Retinal pigment epithelial cell (primary cell): ENCODE measurements at places on chromosomes 16 and 17.

DNA sequence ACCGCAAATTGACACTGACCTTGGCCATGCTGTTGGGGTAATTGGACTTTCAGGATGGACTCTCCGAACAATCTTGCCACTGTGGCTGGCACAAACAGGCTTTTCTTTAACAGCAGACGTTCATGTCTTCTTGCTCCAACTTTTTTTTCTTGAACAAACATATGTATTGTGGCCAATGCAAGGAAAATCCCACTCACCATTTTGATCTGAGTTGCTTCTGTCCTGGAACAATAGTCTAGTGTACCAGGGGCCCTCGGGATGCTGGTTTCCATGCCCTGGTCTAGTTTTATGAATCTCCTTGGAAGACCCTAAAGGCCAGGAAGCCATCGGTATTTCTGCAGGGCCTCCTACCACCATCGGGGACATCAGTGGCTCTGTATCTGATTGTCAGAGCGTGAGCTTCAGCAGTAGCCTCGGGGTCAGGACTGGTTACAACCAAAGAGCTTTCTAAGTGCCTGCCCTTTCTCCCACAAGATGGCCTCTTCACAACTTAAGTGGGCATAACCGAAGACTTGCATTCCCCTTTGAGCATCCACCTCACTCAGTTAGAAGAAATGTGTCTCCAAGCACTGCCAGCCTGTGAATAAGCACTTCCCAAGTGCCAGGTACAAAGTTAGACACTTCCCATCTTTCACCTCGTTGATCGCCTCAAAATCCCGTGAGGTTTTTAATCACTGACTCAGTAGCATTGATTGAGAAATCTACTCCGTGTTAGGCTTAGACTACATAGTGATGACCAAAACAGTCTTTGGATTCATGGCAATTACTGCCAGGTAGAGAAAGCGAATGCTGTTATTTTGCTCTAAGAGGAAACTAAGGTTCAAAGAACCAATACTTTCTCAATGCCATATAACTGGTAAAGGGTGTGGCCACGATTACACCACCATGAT is 87.0 kb upstream of the TBX2 start:
- no peak for DNase-seq

DNA sequence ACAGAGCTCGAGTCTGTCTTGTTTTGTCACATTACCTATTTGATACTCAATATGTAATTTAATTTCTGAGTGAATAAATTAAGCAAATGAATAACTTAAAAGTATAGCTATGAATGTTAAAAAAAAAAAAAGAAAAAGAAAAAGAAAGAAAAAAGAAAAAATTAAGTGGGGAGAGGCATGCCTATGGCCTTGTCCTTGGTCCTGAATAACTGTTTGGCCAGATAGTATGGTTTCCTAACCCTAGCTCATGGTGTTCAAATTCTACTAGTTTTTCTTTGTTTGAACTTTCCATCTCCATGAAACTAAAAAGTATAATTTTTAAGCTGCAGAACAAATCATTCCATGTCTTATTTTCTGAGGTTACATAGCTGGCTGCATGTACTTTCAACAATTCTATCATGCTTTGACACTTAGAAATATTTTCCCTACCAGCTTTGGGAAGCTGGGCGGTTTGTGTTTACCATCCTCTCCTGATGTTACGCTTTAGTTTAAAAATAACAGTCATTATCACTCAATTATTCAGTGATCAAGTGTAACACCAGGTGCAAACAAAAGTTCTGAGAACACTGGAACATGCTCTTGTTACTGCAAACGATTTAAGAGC is 31.8 kb downstream of the TOX3 start:
- DNase-seq: no peak

GRCh38 chr16:86211265-86211664 is 299.1 kb upstream of the FOXF1 start:
- DNase-seq: no peak

DNA sequence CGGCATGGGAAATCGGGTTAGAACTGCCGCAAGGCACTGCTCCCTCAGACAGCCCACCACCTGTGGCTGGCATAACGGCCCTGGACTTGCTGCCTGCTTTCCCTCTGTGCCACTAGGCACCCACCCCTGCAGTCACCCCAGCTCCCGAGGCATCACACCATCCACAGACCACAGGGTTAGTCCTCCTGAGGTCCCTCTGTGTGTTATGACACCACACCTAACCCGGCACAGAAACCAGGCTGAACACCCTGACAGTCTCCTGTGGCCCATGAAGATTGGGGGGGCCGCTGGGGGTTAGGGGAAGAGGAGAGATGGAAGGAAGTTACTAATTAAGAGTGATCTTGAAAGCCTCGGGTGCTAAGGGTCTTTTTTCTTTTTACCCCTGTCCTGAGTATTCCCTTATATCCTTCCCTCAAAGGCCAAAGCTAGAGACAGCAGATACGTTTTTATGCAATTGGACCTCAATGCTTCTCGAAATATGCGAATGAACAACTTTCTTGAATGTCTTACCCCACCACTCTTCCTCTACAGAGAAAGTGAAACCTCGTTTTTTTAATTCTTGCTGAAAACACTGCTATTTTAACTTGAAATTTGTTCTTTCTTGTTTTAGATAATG is 7.0 kb downstream of the CYTH1 start:
- DNase-seq: no peak

GRCh38 chr17:53724726-53725125 is 98.0 kb upstream of the KIF2B start:
- no peak for DNase-seq

DNA sequence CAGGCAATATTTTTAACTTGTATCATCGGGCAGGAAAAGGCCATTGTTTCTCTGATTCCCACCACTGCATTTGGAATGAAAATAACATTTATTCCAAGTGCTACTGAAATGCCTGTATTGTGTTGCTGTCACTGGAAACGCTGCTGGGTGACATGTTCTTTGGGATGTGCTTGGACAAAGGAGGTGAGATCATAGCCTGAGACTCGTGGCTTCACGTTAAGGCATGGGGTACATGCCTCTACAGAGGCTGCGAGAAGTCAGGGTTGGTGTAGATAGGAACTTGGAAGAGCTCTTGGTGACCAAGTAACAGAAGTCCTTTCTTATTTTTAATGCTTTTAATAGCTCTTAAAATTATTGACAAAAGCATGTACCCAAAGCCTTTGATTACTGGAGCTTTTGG is 58.8 kb upstream of the MAF start:
- no peak for DNase-seq

GRCh38 chr17:53227514-53227913 is 595.2 kb upstream of the KIF2B start:
- DNase-seq: no peak

- no peak for DNase-seq
Observed at GRCh38 chr17:65553009-65553645, 8.3 kb downstream of the AXIN2 start.

- no peak for DNase-seq
Observed at GRCh38 chr17:36001862-36002603, 680 bp upstream of the CCL15 start.

DNA sequence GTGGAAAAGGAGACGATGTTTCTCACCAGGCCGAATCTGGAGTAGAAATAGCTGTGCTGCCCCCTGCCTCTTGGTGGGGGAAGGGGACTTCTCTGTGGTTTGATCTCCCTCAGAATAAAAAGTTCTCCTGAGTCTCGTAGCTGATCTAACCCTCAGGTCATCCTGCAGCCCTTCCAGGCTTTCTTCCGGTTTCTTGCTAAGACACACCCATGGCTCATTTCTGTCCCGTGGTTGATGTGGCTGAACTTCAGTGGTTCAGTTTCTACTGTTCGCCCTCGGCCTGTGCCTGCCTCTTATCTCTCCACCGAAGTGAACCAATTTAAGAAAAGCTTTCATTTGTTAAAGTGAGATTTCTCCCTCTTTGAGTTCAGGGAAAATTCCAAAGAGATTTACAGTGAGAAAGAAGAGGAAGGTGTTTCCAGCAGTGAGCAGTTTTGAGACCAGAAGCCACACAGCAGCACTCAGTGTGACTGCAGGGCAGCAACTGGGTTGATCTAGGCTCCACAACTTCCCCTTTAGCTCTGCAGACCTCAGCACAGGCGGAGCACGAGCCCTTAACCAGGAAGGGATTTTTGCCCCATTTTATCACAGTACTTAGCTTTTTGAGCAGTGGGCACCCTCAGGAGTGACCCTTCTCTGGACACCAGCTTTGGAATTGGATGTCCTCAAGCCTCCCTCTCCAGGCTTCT is 34.9 kb upstream of the CACNG5 start:
- no peak for DNase-seq

GRCh38 chr16:46721885-46722284 is 26.3 kb downstream of the MYLK3 start:
- no peak for DNase-seq

- no peak for DNase-seq
Observed at GRCh38 chr17:12046786-12047185, 26.1 kb downstream of the MAP2K4 start.

- no peak for DNase-seq
Observed at GRCh38 chr17:65231662-65232335, 94.6 kb downstream of the RGS9 start.

DNA sequence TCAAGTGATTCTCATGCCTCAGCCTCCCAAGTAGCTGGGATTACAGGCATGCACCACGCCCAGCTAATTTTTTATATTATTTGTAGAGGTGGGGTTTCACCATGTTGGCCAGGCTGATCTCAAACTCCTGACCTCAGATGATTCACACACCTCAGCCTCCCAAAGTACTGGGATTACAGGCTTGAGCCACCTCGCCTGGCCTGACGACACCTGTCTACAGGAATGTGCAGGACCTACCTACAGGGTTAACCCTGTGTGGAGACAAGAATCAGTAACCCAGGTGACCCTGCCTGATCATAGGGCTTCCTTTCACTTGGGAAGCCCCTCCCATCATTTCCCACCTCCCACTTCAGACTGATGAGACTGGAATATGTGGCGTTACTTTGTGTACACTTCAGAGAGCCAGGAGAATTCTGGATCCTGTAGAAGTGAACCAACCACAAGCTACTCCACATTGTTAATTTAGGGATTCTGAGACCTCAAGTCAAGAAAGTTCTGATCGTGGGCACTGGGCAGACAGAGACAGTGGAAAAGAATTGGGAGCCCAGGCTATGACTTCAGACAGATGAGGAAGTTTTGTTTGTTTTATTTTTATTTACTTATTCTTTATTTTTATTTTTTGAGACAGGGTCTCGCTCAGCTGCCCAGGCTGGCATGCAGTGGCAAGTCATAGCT is 5.7 kb upstream of the MILR1 start:
- no peak for DNase-seq

GRCh38 chr16:57699481-57699880 is 4.9 kb downstream of the DRC7 start:
- no peak for DNase-seq

- no peak for DNase-seq
Observed at GRCh38 chr16:87701078-87701460, 64.7 kb downstream of the KLHDC4 start.

- no peak for DNase-seq
Observed at GRCh38 chr17:79779084-79779529, 1.2 kb downstream of the CBX2 start.

DNA sequence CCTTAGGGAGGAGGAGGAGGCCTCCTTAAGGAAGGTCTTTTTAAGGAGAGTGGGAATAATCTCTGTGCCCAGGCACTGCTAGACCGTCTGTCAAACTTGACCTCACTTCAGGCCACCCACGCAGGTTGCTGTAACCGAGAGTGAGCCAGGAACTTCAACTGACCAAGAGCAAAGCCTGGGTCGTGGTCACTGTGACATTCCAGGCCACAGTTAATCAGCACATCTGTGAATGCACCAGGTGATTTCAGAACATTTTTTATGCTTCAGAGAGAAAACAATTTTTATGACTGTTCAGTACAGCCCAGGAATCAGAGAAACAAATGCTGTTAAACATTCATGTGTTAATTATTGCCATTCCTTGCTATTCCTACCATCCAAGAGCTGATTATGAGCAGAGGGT is 226.6 kb upstream of the ASIC2 start:
- DNase-seq: no peak

DNA sequence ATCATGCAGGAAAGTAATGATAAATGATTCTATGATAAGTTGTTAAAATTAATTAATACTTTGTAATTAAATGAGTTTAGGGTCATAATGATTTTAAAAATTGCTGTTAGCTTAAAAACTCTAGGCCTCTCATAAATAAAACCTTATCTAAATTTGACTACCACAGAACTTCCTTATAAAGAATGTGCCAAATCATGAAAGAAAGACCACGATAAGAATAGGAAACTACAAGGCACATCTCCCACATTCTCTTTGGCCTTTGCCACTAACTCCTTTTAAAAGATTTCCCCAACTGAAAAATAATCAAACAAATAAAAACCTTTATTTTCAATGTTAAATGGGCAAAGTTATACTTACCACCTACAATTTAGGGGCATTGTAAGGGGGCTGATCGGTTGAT is 164.6 kb upstream of the C17orf78 start:
- DNase-seq: no peak

DNA sequence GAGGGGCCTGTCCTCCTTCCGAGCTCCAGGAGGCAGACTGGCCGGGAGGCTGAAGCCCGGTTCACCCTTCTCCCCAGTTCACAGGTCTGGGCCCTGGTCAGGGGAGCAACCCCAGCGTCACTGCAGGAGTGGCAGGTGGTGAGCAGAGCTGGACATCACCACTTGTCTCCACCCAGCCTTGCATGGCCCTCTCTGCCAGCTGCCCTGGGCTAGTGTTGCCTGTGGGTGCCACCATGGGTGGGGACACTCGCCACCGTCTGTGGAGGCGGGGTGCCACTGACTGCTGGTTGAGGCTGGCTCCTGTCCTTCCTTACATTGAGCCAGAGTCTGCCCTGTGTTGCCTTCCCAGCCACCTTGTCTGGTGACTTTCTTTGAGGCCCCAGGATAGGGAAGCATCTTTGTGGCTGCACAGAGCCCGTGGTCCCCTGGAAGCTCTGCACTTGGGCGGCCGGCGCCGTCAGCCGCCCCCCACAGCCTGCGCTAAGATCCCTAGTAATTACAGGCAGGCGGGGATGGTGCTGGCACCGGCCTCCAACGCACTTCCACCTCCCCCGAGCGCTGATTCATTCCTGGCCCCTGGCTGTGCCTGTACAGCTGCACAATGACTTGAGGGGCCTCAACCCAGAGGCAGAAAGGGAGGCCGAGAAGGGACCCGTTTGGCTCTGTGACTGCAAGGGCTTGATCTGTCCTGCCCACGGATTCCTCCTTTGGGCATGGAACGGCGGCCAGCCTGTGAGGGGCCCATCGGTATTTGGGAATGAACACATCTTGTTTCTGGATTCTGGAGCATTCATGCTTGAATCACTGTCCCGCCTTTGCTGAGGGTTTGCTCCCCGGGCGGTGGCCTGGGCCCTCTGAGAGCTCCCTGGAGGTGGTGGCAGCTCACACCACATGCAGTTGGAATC is 5.2 kb downstream of the BAIAP2 start:
- no peak for DNase-seq

- no peak for DNase-seq
Observed at GRCh38 chr16:23679274-23679985, 741 bp downstream of the PLK1 start.

DNA sequence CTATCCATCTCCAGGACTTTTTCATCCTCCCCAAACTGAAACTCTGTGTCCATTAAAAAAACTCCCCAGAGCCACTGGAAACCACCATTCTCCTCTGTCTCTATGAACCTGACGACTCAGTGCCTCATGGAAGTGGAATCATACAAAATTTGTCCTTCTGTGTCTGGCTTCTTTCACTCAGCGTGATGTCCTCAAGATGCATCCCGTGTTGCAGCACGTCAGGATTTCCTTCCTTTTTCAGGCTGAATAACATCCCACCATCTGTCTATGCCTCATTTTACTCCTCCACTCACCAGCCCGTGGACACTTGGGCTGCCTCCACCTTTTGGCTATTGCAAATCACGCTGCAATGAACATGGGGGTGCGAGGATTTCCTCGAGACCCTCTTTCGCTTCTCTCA is 12.6 kb upstream of the ALDH3A1 start:
- no peak for DNase-seq
